ENCODE measurements at places on chromosomes 3 and 15.
A peak's percentile ranks its signal among the peaks of the same experiment; 100 is the strongest.

DNA sequence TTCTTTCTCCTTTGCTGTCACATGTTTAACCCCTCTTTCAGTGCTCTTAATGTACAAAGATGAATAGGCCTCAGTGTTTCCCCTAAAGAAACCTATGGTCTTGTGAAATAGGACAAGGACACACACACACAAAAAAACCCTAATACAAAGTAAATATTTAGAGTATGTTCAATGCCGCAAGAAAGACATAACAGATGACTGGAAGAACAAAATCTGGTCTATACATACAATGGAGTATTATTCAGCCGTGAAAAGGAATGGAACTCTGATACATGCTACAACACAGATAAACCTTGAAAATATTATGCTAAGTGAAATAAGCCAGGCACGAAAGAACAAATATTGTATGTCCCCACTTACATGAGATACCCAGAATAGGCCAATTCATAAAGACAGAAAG lies 123.1 kb downstream of the ADAM10 start:
- DNase-seq = no peak

- no peak for DNase-seq
Measured at GRCh38 chr15:66957431-66957720, 108.0 kb upstream of the SMAD3 start.

DNA sequence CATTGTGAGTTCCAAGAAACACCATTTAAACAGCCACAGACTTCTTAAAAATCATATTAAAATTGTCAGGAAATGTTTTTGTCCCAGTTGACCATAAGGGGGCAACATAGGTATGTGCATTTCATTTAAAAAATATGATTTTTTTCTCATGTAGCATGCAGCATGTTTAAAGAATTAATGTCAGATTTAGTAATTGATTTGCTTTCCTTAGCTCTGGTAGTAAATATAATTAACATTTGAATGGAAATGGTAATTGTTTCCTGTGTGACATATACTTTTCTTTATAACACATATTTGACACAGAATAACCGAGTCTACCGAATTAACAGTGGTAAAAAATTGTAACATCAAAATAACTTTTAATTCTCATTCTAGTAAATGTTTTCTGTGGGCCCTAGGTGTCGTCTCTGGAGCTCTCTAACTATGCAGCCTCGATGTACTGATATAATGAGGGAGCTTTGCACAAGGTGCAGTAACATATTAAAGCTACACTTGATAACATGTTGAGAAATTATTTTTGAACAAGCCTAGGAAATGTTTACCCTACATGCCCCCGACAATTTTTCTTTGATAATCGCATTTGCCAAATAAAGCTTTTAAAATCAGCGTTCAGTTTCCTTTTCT lies 34.9 kb downstream of the NXPE3 start:
- peak; percentile 65 for DNase-seq

GRCh38 chr15:61227950-61228936 lies 859 bp downstream of the RORA start:
- DNase-seq = peak; percentile 39

DNA sequence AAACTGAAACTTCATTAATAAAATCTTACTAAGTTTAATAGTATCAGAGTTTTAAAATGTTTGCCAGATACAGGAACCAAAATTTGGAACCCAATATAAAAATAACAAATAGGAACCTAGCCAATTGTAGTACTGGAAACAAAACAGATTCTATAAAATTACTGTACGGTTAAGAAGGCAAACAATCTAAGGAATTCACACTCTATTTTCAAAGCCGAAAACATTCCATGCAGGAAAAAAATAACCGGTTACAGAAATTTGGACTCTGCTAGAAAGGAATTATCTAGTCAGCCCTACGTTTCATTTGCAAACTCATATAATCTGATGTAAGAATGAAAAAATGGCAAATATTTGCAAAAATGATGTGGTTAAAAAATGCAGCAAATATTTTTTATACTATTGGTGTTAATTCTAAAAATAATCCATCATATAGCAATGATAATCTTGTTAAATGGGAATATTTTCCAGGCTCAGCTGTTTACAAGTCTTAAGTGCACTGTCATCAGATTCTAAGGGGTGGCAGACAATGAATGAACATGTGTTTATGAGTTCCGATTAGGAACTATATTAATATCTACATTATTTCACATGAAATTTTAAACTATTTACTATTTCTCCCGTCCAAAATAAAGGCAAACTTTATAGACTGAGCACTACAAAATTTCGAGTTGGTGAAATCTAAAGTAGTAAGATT lies 58.1 kb downstream of the DCBLD2 start:
- peak; percentile 59 for DNase-seq

DNA sequence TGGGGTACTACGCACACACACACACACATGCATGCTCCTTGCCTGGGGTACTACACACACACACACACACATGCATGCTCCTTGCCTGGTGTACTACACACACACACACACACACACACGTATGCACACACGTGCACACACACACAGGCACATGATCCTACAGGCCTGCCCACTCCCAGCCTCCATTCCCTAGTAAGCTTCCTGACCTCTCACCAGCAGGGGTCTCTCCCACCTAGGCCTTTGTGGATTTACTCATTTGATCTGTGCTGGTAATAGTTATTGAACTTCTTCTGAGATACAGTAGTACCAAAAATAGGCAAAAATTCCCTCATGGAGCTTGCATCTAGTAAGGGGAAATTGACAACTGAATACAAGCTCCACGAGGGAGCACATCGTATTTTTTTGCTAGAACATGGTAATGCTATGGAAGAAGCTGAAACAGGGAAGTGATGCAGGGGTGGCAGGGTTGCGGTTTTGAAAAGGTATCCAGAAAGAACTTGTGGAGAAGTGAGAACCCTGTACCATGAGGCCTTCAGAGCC lies 19.1 kb downstream of the TTC21A start:
- peak; percentile 70 for DNase-seq

- no peak for DNase-seq
Measured at GRCh38 chr3:156543043-156543555, 11.8 kb downstream of the SSR3 start.

DNA sequence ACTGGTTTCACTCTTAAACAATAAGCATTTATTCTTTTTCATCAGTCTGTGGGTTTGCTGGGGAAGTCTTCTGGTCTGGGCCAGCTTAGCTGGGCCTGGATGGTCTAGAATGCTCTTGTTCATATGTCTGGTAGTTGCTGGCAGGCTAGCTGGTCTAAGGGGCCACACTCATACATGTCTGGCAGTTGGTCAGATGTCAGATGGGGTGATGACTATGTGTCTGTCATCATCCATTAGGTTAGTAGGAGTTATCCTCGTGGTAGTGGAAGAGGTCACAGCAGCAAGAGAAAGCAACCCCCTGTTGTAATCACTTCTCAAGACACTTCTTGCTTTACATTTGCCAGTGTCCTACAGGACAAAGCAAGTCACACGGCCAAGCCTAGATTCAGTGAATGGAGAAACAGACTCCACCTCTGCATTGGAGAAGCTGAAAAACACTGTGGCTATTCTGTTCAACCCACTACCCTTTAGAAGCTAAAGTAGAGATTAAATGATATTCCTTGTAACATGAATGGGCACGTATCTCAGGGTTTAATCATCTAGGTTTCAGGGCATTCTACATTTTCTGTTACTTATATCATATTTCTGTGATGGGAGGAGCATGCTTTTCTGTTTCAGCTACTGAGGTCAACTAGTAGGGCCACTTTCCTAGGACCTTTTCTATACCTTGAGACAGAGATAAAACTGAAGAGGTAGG lies 5.5 kb upstream of the ARID3B start:
- no peak for DNase-seq
